ENCODE measurements at places on chromosomes 6 and 20.
A peak's percentile ranks its signal among the peaks of the same experiment; 100 is the strongest.

DNA sequence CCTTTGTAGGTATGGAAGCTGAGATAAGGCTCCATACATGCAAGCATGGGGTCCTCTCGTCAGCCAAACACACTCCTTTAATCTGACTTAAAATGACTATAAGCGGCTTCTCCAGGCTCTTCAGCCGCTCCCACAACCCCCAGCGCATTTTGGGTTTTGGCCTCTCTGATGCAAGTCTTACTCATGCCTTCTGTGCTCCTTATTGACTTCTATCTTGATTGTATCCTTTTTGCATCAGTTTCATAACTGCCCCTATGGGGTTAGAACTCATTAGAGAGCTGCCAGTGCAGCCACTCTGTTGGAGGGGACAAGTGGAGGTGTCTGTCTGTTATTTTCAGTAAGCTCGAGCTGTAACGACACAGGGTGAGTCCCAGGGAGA is 70.1 kb upstream of the TAB2 start:
- DNase-seq = no peak

GRCh38 chr6:166456395-166457156 is 73.8 kb upstream of the MPC1 start:
- DNase-seq = peak; percentile 75

- no peak for DNase-seq
Measured at GRCh38 chr20:49310705-49311104, 32.8 kb upstream of the ZNFX1 start.

DNA sequence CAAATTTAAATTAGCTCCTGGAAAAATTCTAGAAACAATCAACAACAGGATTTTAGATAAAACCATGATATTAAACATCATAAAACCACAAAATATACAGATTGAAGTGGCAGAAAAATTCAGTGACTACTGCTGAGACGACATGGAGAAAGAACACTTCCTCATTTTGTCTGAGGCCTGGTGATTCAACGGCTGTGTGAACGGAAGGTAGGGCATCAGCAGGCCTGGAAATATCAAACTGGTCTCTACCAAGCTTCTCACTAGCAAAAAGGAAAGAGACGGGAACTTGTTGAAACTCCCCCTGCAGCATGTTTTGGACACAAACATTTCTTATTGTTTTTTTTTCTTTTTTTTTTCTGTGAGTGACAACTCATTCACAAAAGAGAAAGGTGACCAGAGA is 58.0 kb upstream of the AHI1 start:
- no peak for DNase-seq

GRCh38 chr6:83303426-83303825 is 110.3 kb downstream of the RWDD2A start:
- DNase-seq = no peak

GRCh38 chr20:63059684-63060056 is 52.9 kb upstream of the BHLHE23 start:
- DNase-seq = peak; percentile 40

- no peak for DNase-seq
Measured at GRCh38 chr6:54932622-54933021, 86.1 kb downstream of the FAM83B start.

- DNase-seq = no peak
Measured at GRCh38 chr20:60820918-60821317, 431.1 kb upstream of the CDH4 start.

- no peak for DNase-seq
Measured at GRCh38 chr20:9927224-9927623, 88.3 kb upstream of the PAK5 start.

DNA sequence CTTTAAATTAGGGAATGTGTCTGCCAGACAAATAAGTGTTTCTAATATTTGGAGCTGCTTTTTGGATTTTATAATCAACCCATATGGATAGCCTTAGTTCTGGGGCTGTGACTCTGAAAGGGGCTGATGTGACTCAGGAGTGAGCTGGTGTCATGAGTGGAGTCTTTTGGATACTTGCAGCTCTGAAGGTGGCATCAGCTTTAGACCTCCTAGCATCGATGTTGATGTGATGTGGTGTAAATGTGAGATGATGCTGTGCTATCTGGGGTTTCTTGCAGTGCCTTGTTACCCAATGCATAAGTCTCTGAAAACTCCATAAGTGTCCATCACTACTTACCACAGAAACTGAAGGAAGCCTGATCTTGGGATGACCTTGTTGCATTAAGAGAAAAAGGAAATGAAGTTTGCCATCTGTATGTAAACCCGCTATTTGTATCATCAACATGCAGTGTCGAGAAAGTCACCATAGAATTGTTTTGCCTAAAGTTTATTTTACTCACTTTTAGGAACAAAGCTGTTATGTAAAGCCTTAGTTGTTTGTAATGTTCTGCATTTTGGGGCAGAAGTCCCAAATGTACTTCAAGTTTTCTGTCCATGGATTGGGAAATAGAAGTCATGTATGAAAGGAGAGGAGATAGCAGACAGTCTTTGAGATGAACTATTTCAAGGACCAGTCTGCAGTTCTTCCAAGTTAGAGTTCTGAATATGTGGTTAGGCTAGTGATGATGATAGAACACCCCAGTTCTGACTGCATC is 8.0 kb downstream of the FOXO3 start:
- DNase-seq = no peak

- peak; percentile 24 for DNase-seq
Measured at GRCh38 chr20:2162125-2162822, 60.6 kb downstream of the STK35 start.

DNA sequence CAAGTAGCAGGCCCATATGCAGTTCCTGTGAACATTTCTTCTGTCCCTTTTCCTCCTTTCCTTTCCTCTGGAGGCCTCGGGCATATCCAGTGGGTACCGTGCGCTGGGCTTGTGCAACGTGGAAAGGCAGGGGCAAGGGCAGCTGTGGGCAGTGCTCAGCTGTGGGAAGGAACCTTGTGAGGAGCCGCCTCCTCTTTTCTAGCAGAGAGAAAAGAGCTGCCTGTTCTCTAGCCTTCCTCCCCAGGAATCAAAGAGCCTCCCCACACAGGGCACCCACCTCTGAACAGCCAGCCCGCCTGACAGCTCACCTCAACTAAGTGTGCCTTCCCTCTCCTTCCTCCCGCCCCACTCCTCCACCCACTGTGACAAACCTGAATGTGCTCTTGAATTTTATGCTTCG is 143.3 kb upstream of the HDDC2 start:
- DNase-seq = no peak

Measured in endodermal cell (in vitro differentiated cells).